Psoas muscle (tissue), 8 donors: ENCODE measurements at places on chromosomes 16 and 17. TPM values are rescaled to one million over a fixed set of nuclear protein-coding genes. Genes with fewer than 3 reads are reported as not detected.

The EVPLL gene
- not detected for polyA plus RNA-seq

The GPR142 gene
- polyA plus RNA-seq: not detected

The RASL10B gene
- polyA plus RNA-seq: 6.6 TPM

The LDHD gene
- 20.5 TPM for polyA plus RNA-seq

The SLC7A5 gene
- 28.6 TPM for polyA plus RNA-seq

The CEP295NL gene
- not detected for polyA plus RNA-seq

The PRCD gene
- polyA plus RNA-seq: 1.6 TPM

The PCGF2 gene
- polyA plus RNA-seq: 3.3 TPM

The PTX4 gene
- 0.23 TPM for polyA plus RNA-seq

The B3GNT9 gene
- 1.8 TPM for polyA plus RNA-seq

The MT1A gene
- 128 TPM for polyA plus RNA-seq

The CDH15 gene
- polyA plus RNA-seq: 32.9 TPM

The FOXO3B gene
- polyA plus RNA-seq: 2.1 TPM

The RNF213 gene
- polyA plus RNA-seq: 10.2 TPM

The ACAP1 gene
- polyA plus RNA-seq: 1.9 TPM

The MTSS2 gene
- polyA plus RNA-seq: 94.3 TPM

The CX3CL1 gene
- polyA plus RNA-seq: 6.2 TPM

The CCL8 gene
- polyA plus RNA-seq: 0.03 TPM
